ENCODE measurements at places on chromosomes 5 and 9.

- peak; percentile 60 for DNase-seq
Measured at GRCh38 chr5:79561525-79561893, 47.6 kb upstream of the HOMER1 start.

DNA sequence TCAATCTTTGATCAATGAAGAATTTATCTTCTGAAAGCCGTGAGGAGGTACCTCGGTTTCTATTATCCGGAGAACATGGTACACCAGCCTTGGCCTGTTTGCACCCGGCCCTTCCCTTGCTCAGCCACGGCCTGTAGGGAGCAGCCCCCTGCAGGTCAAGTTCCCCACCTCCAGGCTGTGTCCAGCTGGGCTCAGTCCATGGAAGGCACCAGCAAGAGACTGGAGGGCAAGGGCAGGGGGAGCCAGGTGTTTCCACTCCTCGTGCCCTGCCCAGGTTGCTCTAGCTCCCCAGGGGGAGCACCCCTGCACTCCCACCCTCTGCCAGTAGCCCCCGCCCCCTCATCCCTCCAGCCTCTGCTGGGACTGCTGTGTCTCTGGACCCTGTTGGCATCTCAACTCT, 87.3 kb upstream of the ADAMTS2 start:
- DNase-seq, result no peak

GRCh38 chr5:133938039-133938821, 30.2 kb downstream of the C5orf15 start:
- DNase-seq, result no peak

GRCh38 chr5:84239494-84239893, 145.2 kb downstream of the EDIL3 start:
- no peak for DNase-seq

All from activated CD4-positive, alpha-beta T cell treated with anti-CD3 and anti-CD28 coated beads for 48 hours (primary cell).